ENCODE measurements at places on chromosomes 6 and 20.

DNA sequence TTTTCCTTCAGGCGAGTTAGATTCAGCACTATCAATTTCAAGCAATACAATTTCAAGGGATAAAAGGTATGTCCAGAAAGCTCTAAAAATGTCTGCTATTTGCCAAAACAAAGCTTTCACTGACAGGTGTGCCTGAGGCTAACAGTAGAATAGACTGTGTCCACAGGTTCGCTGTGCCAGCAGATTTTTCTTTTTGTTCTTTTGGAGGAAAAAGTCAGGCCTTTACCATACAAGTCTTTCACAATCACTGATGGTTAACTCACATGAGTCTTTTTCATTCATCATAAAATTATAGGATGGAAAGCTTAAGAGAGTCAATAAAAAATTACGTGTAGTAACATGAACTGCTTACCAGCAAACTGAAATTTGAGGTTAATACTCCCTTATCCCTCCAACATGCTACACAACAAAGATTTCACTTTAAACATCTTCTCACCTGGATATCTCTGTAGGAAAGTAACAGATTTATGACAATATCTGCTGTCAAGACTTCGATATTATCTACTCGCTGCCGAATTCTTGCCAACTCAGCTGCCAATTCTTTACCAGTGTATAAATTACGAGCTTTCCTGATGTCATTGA is 95.4 kb downstream of the MAP3K5 start:
- H3K27me3 ChIP-seq: no peaks in the 10 kb centered on the region
- peaks cover 39% of the 10 kb centered on the region for H3K36me3 ChIP-seq
- no peak for DNase-seq
- H3K4me3 ChIP-seq: no peak overlapping the region

GRCh38 chr6:4291453-4292403 is 156.4 kb upstream of the ECI2 start:
- no peak overlapping the region for H3K4me3 ChIP-seq
- H3K36me3 ChIP-seq: no peaks in the 10 kb centered on the region

DNA sequence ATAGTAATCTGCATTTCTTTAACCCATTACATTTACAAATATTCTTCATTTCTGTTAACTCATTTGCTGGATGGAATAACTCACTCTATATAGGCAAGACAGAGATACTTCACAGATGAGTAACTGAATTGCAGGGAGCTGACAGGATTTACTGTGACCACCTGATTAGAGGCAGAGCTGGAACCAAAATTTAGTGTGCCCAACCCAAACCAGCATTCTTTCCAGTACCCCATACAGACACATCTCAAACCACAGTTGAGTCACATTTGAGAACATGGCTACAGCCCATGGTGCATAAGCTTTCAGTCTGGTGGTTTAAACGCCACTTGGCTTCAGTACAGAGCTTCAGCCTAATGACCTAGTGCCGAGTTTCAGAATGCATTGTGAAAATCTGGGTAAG is 138.4 kb upstream of the TENT5A start:
- DNase-seq: no peak
- H3K4me3 ChIP-seq: no peak overlapping the region
- peaks cover 4% of the 10 kb centered on the region for H3K27me3 ChIP-seq
- H3K27ac ChIP-seq: no peak overlapping the region
- H3K4me1 ChIP-seq: no peaks in the 10 kb centered on the region

- no peaks in the 10 kb centered on the region for H3K4me1 ChIP-seq
- H3K4me3 ChIP-seq: no peak overlapping the region
- H3K36me3 ChIP-seq: no peaks in the 10 kb centered on the region
- peaks cover 6% of the 10 kb centered on the region for H3K27me3 ChIP-seq
Measured at GRCh38 chr6:167564416-167565250, 239.7 kb downstream of the TTLL2 start.

- H3K4me3 ChIP-seq: no peak overlapping the region
- no peaks in the 10 kb centered on the region for H3K36me3 ChIP-seq
- no peak overlapping the region for H3K27ac ChIP-seq
- H3K4me1 ChIP-seq: no peaks in the 10 kb centered on the region
- no peaks in the 10 kb centered on the region for H3K27me3 ChIP-seq
- DNase-seq: no peak
Measured at GRCh38 chr6:142474531-142475289, 172.9 kb downstream of the ADGRG6 start.

GRCh38 chr6:7300926-7301325 is 12.1 kb downstream of the SSR1 start:
- H3K36me3 ChIP-seq: peaks cover 44% of the 10 kb centered on the region
- H3K4me3 ChIP-seq: no peak overlapping the region
- H3K4me1 ChIP-seq: peaks cover 19% of the 10 kb centered on the region
- H3K27me3 ChIP-seq: no peaks in the 10 kb centered on the region

DNA sequence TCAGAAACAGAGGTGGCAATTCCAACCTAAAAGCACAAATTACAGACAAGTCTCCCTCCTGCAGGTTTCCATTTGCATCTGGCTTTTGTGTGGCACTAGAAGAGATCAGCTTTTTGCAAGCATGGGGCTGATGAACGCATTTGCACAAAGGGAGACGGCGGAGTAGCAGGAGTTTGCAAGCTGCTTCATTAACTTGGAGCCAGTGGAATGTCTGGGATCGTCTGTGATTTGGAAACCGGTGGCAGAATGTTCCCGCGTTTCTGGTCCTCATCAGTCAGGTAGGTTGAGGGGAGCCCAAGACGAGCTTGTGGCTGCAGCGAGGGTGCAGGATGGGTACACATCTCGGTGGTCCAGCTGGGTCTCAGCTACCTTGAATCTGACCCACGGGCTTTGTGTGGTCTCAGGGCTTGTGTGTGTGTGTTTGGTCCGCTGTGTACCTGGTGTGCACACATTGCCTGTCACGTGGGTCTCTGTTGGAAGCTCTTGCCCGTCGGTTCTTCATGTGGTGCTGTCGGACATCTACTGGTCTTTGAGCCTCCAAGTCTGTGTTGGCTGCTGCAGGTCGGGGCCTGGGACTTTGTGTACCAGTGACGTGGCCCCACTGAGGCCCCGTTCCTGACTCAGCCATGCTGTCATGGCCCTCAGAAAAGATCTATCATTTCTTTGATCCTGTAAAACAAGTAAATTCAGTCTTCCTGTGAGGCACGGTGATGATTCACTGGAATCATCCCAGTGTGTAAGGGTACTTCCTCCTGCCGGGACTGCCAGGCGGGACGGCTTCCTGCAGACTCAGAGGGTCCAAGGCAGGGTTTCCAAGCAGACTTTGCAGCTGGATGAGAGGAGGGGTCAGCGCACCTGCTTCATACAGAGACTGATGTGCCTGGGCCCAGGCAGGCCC is 12.4 kb upstream of the MYT1 start:
- no peak overlapping the region for H3K27ac ChIP-seq
- no peaks in the 10 kb centered on the region for H3K4me1 ChIP-seq
- no peaks in the 10 kb centered on the region for H3K36me3 ChIP-seq
- DNase-seq: no peak

- H3K27me3 ChIP-seq: no peaks in the 10 kb centered on the region
- no peak overlapping the region for H3K27ac ChIP-seq
- no peak overlapping the region for H3K4me3 ChIP-seq
- DNase-seq: no peak
- H3K36me3 ChIP-seq: no peaks in the 10 kb centered on the region
- H3K4me1 ChIP-seq: no peaks in the 10 kb centered on the region
Measured at GRCh38 chr6:141105481-141105880, 1027.2 kb upstream of the GJE1 start.

- no peak for DNase-seq
- no peak overlapping the region for H3K27ac ChIP-seq
- peaks cover 2% of the 10 kb centered on the region for H3K4me1 ChIP-seq
- peaks cover 3% of the 10 kb centered on the region for H3K36me3 ChIP-seq
Measured at GRCh38 chr6:152271776-152272464, 365.2 kb downstream of the SYNE1 start.

DNA sequence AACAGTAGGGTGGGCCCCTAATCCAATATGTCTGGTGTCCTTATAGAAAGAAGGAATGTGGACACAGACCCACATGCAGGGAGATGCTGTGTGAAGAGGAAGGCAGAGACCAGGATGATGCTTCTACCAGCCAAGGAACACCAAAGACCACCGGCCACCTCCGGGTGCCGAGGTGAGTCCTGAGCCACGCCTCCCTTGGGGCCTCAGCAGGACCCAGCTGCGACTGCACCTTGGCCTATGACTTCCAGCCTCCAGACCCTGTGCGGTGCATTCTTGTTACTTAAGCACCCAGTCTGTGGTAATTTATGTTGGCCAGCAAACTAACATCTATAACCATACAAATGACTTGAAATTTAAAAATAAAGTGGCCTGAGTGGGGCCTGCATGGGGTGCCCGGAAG is 79.5 kb upstream of the QKI start:
- peaks cover 6% of the 10 kb centered on the region for H3K4me1 ChIP-seq
- no peak overlapping the region for H3K27ac ChIP-seq
- H3K27me3 ChIP-seq: peaks cover 36% of the 10 kb centered on the region
- no peak overlapping the region for H3K4me3 ChIP-seq
- no peaks in the 10 kb centered on the region for H3K36me3 ChIP-seq

DNA sequence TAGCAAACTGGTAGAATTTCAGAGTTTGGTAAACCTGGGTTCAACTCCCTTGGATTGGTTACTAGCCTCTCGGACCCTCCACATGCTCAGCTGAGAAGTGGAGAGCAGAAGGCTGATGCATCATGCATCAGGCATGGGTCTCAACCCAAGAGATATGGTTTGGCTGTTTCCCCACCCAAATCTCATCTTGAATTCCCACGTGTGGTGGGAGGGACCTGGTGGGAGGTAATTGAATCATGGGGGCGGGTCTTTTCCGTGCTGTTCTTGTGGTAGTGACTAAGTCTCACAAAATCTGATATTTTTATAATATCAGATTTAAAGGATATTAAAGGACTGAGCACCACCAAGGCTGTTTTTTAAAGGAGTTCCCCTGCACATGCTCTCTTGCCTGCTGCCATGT is 75.1 kb downstream of the PPP1R3G start:
- no peaks in the 10 kb centered on the region for H3K27me3 ChIP-seq
- peaks cover 9% of the 10 kb centered on the region for H3K36me3 ChIP-seq
- no peak overlapping the region for H3K27ac ChIP-seq
- H3K4me3 ChIP-seq: no peak overlapping the region
- H3K4me1 ChIP-seq: peaks cover 7% of the 10 kb centered on the region

GRCh38 chr6:39451831-39452230 is 129.3 kb upstream of the KCNK16 start:
- DNase-seq: no peak
- H3K36me3 ChIP-seq: peaks cover 5% of the 10 kb centered on the region
- H3K4me1 ChIP-seq: no peaks in the 10 kb centered on the region
- H3K4me3 ChIP-seq: no peak overlapping the region

Measured in stimulated activated naive B cell treated with anti-CD40 and anti-IgM and Interleukin-4, amounts not matched to agents 10 μg/mL and 1 μg/mL and 100 μg/mL, for 72 hours (primary cell).